ENCODE measurements at places on chromosomes 2 and 18. TPM values are rescaled to one million over a fixed set of nuclear protein-coding genes. Genes with fewer than 3 reads are reported as not detected.

KIF1A gene
- 7.3 TPM for total RNA-seq

RNU2-63P gene
- 15.0 TPM for total RNA-seq

- H3K27ac ChIP-seq = no peak overlapping the region
- H3K4me3 ChIP-seq = no peak overlapping the region
- H3K36me3 ChIP-seq = no peaks in the 10 kb centered on the region
- no peak for DNase-seq
- no peaks in the 10 kb centered on the region for H3K4me1 ChIP-seq
Observed at GRCh38 chr18:5091741-5092140, 105.3 kb downstream of the AKAIN1 start.

DNA sequence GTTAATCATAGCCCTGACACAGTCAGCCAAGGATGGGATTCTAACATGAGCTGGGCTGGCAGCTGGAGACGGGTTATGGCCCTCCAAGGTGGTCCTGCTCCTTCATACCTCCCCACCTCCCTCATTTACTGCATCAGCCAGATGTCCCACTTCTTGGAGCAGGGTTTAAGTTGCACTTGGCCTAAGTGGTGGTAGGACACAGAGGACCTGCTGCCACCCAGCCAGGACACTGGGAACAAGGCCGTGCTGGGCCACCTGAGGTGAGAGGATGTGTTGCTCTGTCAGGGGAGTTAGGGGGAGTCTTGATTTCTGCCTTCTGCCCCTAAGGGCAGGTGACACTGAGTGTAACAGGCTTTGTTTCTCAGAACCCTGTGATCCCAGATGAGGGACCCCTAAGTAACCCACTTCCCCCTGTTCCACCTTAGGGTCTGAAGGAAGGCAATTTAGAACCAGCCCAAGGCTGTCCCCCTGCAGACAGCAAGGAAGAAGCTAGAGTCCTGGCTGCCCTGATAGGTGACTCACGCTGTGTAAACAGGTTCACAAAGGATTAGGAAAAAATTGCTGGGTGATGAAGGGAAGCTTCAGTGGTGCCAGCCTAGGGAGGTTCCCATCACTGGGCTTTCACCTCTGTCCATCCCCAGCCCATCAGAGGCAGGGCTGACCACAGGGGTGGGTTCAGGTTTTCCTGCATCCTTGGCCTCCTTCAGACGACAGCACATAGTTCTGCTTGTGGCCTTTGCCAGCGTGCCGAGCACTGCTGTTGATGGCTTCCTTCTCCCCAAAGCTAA lies 114.3 kb upstream of the MCFD2 start:
- H3K27ac ChIP-seq = no peak overlapping the region
- peaks cover 78% of the 10 kb centered on the region for H3K4me1 ChIP-seq
- no peak overlapping the region for H3K4me3 ChIP-seq
- no peak for DNase-seq
- H3K36me3 ChIP-seq = peaks cover 61% of the 10 kb centered on the region

DNA sequence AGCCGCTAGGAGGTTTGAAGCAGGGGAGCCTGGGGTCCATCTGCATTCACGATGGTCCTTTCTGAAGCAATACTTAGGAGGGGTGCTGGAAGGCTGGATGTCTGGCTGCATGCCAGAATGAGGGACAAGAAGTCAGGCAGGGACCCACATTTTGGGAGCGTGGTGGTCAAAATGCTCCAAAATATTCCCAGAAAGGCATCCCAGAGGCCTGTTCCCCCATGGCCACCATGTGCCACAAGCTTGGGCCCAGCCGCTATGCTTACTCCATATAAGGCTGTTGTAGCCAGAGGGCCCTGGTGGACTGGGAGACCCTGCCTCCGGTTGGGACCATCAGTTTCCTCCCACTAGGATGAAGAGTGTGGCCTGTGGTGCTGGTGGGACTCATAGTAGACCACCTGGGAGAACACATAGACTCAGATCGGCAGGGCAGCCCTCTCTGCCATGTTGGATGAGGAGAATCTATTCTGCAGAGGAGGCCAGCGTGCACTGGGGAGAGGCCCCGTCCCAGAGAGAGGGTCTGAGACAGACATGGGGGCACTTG lies 3.6 kb upstream of the PROM2 start:
- no peaks in the 10 kb centered on the region for H3K27me3 ChIP-seq
- H3K4me3 ChIP-seq = no peak overlapping the region
- DNase-seq = no peak
- no peaks in the 10 kb centered on the region for H3K4me1 ChIP-seq
- no peaks in the 10 kb centered on the region for H3K36me3 ChIP-seq

DNA sequence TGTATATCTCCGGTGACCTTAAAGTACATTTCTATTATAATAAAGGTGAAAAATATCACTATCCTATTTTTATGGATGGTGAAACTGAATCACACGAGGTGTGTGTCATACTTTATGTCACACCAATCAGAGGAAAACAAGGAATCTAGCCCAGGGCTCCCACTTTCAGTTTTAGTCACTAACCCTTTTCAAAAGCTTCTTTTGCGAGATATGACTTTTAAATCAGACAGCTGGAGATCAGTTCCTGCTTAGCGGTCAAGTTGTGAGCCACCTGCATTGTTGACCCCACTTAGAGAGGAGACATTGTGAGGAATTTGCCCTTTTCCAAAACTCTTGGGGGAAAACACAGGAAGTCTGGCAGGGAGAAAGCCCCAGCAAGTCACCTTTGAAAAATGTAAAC lies 70.5 kb downstream of the CPS1 start:
- H3K36me3 ChIP-seq = no peaks in the 10 kb centered on the region
- no peak overlapping the region for H3K27ac ChIP-seq
- H3K4me3 ChIP-seq = no peak overlapping the region
- DNase-seq = no peak
- no peaks in the 10 kb centered on the region for H3K27me3 ChIP-seq
- H3K4me1 ChIP-seq = no peaks in the 10 kb centered on the region

- DNase-seq = no peak
- no peaks in the 10 kb centered on the region for H3K36me3 ChIP-seq
- no peak overlapping the region for H3K4me3 ChIP-seq
Observed at GRCh38 chr2:105411720-105412407, 13.0 kb upstream of the FHL2 start.

DNA sequence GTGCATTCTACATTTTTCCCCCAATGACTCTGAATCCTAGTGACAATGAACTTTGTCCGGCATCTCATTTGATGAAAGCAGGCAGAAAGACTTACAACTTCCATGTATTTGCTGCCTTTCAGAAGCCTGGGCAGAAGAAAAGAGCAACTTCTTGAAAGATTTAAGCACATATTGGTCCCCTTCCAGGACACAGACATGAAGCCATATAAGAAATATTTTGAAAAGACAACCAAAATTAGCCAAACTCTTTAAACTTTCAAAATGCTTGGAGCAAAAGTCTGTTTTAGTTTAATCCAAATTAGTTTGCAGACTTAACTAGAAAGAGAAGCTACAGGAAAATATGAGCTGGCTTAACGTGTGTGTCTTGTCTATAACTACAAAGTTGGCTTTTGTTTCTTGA lies 492.5 kb downstream of the NR4A2 start:
- H3K36me3 ChIP-seq = no peaks in the 10 kb centered on the region
- no peaks in the 10 kb centered on the region for H3K27me3 ChIP-seq
- H3K4me1 ChIP-seq = no peaks in the 10 kb centered on the region
- no peak for DNase-seq

DNA sequence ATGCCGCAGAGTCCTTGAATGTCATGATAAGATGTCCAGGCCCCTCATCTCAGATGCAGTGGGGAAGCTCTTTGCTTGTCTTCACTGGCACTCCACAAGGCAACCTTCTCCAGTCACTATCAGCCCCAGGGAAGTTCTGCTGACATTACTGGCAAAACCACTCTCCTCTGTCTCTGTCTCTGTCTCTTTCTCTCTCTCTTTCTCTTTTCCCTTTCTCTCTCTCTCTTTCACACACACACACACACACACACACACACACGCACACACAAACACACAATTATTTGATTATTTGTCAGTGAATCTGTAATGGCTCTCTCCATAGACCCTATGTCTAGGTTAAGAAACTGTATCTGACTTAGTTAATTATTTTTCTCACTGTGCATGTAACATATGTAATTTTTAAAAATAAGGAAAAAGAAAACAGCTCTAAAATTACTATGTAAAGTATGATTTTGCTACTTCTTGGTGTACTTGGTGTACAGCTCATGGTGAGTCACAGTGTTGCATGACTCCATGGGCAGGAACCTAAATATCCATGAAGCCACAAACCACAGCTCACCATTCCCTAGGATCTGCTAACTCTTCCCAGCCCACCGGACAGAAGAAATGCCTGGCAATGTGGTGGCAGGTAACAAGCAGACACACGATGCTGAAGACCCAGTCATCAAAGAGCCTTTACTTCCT lies 594.9 kb upstream of the ID2 start:
- H3K36me3 ChIP-seq = no peaks in the 10 kb centered on the region
- no peak overlapping the region for H3K27ac ChIP-seq
- DNase-seq = no peak
- no peaks in the 10 kb centered on the region for H3K27me3 ChIP-seq

IL37 gene
- not detected for total RNA-seq

- H3K4me3 ChIP-seq = no peak overlapping the region
- DNase-seq = no peak
- H3K27me3 ChIP-seq = no peaks in the 10 kb centered on the region
- H3K27ac ChIP-seq = no peak overlapping the region
Observed at GRCh38 chr2:155203178-155203577, 504.7 kb downstream of the KCNJ3 start.

- DNase-seq = peak; percentile 17
- no peak overlapping the region for H3K4me3 ChIP-seq
- no peaks in the 10 kb centered on the region for H3K36me3 ChIP-seq
- H3K27ac ChIP-seq = no peak overlapping the region
- no peaks in the 10 kb centered on the region for H3K27me3 ChIP-seq
Observed at GRCh38 chr2:89831641-89832498, 1140.4 kb downstream of the RPIA start.

DNA sequence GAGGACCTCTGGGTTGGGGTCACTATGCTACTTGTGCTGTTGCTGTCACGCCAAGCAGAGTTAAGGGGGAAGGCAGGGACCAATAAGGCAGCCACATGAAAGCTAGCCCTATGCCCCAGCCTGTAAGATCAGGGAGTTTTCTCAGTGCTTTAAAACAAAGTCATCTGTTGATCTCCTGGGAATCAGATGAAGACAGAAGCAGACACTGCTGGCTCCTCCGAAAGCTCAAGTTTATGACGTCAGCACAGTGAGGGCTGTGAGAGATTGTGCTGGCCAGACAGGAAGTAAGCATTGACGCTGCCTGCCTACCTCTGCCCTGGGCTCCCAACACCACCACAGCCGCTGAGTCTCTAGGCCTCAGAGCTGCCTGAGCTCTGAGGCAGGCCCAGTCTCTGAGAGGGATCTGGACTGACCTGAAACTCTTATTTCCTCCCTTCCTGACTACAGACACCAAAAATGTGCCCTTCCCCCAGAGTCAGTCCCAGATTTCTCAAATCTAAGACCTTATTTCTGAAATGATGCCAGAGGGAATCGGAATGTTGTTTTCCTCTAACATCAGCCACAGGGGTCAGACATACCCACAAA lies 118.1 kb upstream of the EPAS1 start:
- H3K4me3 ChIP-seq = no peak overlapping the region
- H3K36me3 ChIP-seq = no peaks in the 10 kb centered on the region
- H3K4me1 ChIP-seq = peaks cover 7% of the 10 kb centered on the region
- peak; percentile 89 for DNase-seq

DNA sequence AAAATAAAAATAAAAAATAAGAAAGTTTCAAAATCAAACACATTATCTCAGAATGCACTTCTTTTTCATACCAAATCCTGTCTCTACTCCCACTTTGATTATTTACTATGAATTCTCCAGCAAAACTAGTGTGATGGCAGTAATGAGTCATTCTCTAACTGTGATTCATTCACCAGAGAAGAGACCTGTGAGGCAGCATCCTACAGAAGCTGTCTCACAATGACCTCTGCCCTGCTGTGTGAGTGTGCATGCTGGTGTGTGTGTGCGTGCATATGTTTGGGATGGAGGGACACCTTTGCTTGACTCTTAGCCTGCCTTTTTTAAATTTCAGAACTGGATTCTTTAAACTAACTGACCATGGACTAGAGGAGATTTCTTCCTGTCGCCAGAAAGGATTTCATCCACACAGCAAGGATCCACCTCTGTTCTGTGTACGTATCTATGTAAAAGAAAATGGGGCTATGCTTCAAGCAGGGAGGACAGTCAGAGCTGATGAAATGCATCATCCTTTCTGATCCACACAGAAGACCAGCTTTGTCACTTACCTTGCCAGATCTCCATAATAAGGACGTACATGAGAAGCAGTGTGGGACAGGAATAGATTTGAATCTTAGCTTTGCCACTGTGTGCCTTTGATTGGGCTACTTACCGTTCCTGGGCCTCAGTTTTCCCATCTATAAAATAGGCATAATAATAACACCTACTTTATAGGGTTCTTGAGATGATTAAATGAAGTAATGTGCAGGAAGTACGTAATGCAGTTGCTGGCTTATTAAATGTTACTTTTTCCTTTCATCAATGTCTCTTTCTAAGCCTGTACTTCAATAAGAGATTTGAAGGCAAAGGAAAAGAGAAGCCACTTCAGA lies 31.2 kb downstream of the STAMBP start:
- DNase-seq = no peak

GRCh38 chr2:69007169-69007568 lies 5.8 kb upstream of the ANTXR1 start:
- H3K27ac ChIP-seq = peak overlapping the region; percentile 76
- H3K27me3 ChIP-seq = peaks cover 11% of the 10 kb centered on the region
- peak; percentile 94 for DNase-seq
- peaks cover 6% of the 10 kb centered on the region for H3K4me1 ChIP-seq
- no peaks in the 10 kb centered on the region for H3K36me3 ChIP-seq

DNA sequence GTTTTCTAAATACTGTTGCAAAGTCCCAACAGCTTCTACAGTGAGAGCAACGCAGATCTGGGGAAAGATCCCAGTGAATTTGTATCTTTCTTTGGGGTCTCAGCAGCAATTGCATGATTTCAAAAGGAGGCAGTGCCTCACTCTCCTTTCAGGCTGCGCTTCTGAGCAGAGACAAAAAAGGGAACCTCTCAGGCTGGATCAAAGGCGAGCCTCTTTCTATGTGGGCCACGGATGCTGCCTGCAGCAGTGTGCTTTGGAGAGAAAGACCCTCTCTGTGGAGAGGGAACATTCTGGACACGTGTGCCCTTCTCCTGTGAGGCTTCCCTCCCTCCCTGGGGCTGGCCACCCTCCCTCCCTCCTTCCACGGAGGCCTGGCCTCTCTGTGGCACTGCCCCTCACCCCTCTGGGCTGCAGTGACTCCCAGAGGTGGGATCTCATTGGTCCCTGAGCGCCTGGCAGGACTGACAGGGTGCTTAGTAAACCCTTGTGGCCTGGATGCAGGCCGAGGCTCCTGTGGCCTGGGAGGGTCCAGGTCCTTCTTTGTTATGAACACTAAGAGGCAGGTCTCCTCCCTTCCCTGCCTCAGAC lies 21.6 kb upstream of the PDIA6 start:
- peaks cover 10% of the 10 kb centered on the region for H3K4me1 ChIP-seq
- H3K4me3 ChIP-seq = no peak overlapping the region
- H3K27ac ChIP-seq = no peak overlapping the region
- no peaks in the 10 kb centered on the region for H3K36me3 ChIP-seq
- H3K27me3 ChIP-seq = peaks cover 32% of the 10 kb centered on the region
- no peak for DNase-seq

DNA sequence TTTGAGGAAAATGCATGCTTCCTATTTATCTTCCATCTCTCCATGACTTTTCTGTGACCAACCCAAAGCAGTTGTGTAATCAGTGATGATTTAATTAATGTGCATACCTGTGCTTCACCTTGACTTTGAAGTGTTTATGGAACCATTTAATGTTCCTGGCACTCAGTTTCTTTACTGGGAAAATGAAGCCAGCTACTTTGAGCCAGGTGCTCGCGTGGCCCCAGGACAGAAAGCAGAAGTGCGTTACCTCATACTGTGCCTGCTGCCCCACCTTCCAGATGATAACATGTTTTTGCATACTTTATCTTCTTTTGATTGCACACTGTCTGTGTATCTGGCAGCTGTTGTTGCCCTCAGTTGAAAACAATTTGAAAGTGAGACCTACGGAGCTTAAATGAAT lies 61.3 kb downstream of the PMAIP1 start:
- H3K27me3 ChIP-seq = no peaks in the 10 kb centered on the region
- H3K4me1 ChIP-seq = peaks cover 3% of the 10 kb centered on the region
- H3K27ac ChIP-seq = no peak overlapping the region
- no peak overlapping the region for H3K4me3 ChIP-seq

Measured in muscle of leg (tissue), 16 donors.